ENCODE measurements at places on chromosomes 7 and 10.

GRCh38 chr7:136173874-136174273 is 196.7 kb upstream of the MTPN start:
- DNase-seq = no peak

DNA sequence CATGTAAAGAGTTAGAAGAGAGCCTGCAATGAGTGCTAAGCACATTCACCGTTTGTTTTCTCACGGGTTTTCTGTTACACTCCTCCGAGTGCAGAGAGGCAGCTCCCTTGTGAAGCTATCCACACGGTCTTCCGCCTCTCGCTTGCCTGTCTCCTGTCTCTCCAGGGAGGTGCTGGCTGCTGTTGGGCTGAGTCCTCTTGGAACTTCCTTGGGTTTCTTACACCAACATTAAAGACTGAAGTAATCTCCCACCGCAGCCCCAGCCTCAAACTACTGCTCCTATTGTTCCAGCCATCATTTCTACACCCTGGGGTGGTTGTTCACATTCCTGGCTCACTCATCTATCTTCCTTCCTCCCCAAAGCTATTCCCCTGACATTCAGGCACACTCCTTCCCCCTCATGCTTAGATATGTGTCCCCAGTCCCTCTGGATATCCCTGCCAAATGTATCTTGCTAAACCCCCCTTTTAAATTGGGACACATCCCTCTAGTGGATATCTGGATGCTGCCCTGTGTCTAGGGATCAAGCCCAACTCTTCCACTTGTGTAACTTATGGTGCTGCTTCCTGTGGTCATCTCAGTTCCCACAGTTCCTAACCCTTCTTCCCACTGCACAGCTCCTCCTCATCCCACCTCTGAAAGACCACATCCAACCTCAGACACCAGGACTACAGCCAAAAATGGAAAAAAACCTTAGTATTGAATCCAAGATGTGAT is 14.1 kb downstream of the ESYT2 start:
- DNase-seq = no peak

DNA sequence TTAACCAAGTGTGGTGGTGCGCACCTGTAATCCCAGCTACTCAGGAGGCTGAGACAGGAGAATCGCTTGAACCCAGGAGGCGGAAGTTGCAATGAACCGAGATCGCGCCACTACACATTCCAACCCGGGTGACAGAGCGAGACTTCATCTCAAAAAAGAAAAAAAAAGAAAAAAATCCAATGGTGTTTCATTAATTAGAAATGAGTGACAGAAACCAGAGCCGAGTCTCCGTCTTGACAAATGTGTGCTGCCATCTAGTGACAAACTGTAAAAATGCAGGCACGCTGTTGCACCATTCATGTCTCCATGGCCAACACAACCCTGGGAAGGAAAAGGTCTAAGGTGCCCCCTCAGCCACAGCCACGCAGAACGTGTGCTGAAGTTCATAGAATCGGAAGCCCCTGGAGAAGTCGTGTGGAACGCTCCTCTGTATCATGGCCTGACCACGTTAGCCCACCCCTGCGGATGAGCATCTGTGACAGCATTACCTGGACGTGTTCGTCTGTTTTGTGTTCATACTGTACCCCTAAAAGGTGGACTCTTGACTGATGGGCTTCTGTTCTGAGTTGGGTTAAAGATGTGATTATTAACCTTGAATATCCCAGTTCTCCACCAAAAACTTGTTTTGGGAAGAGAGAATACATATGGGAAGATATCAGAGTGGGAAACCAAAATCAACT is 94.9 kb downstream of the LYZL2 start:
- no peak for DNase-seq

- DNase-seq = no peak
These were observed 277.0 kb downstream of the HDAC9 start for GRCh38 chr7:18772567-18772965.

All from SK-N-MC (cell line).